Stimulated activated naive CD4-positive, alpha-beta T cell treated with Interleukin-2 at 50 U/mL for 16 hours (primary cell): ENCODE measurements at places on chromosomes 5 and 9.

GRCh38 chr5:65924366-65925043 lies 1.9 kb upstream of the ERBIN start:
- no peak for DNase-seq

DNA sequence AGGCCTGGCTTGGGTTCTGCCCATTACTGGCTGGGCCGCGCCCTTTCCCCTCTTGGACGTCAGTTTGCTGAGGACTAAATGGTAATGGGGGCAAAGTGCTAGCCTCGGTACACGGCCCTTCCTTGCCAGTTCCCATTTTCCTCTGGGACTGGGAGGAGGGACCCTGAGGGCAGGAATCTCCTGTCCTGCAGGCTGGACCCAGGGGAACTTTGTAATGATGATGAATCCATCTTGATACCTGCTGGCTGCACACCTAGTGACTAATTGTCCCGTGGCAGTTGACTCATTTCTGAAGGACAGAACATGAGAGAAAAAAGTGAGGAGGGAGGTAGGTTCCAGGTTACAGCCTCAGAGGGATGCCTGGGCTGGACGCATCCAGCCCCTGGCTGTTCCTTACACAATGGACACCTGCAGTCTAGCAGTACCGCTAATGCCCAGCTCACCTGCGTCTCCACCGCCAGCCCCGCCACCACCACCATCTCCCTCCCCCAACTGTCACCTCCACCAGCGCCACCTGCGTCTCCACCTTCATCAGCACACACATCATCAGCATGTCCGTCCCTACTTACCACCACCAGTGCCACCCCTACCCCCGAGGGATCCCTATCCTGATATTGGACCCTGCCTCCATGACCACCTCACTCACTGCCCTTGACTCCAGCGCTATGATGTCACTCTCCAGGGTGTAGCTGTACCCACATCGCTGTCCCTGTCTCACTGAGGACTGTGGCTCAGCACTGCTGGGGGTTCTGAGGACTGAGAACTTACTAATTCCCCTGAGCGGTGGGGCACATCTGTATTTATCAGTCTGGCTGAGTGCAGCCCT lies 4.3 kb downstream of the CDHR2 start:
- no peak for DNase-seq

GRCh38 chr9:86413971-86414880 lies 60.0 kb upstream of the TUT7 start:
- DNase-seq: no peak

DNA sequence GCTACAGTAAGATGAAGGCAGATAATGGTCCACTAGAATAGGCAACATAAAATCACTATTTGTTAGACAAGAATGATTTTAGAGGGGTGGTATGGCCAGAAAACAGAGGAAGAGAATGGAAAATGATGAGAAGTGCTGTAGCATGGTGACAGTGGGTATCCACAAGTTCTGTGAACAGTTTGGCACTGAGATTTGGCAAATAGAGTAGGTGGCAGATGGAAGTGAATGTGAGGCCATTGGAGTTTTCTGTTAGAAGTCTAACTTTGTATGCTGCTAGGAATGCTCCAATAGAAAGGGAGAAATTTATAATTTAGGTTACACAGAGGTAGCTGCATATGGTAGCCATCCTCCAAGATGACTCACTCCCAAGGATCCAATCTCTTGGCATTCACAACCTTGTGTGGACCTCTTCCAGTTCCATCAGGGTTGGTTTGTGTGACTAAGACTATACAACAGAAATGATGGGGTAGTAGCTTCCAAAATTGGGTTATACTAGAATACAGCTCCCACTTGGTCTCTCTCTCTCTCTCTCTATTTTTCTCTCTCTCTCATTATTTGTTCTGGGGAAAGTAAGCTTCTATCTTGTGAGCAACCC lies 646.9 kb upstream of the ZNF608 start:
- DNase-seq: no peak

DNA sequence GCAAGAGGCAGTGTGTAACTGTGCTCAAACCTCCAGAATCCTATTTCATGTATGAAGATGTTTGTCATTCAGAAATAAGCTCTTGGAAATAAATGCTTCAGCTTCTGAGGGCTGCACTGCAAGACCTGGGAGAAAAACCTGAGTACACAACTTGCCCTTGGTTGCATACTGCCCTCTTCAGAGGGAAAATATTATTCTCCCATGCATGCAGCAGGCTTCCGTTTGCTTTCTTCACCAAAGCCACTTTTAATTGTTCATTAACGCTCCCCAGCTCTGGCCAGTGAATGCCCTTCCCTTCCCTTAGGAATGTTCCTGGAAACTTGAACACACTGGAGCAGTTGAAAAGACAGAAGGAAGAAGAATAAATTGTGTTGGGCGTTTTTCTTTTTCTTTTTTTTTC lies 2.5 kb upstream of the WHRN start:
- no peak for DNase-seq

DNA sequence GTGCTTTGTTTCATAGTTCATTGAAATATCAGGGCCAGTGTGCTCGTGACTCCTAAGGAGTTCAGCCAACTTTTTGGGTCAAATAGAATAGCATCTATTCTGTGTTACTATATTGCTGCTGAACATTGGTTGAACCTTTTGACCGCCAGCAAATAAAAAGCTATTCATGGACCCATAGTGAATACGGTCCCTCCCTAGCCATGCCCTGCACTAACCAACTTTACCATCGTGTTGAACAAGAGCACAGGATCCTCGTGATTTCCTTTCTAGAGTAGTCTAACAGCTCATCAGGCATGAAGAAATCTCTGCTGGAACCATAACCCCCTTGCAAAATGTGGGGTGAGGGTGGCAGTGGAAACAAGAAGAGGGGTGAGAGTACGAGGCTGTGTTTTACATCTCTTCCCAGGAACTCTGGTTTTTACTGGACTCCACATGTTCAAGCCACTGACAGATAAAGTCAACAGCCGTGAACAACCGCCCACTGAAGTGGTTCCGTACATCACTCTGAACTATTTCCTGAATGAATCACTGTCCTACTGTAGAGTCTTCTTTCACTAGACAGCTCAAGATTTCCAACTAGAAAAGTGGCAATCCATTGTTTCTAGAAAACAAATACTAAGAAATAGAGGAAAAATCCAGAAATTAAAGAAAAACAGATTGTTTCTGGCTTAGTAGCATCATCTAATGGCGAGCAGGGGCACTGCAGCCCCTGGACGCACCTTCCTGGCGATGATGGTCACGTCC lies 70.1 kb upstream of the SPATA31E1 start:
- DNase-seq: peak; percentile 39

- no peak for DNase-seq
These were observed 394.5 kb upstream of the ZNF462 start for GRCh38 chr9:106468431-106468830.

DNA sequence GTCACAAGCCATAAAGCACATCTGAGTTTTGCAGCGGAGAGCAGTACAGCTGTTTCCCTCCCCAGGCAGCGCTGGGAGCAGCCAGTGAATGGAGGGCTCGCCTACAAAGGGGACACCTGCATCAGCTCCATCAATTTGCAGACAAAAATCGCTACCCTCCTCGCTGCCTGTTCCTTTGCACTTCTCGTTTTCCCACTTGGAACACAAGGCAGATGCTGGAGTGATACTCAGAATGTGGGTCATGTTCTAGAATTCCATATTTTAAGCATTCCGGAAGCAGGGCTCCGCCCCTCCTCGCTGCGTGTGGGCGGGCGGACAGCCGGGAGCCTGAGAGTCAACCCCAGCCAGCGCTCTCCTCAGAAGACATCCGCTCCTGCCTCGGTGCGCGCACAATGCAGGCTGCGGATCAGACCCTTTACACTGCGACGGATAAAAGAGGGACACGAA lies 92.1 kb downstream of the LMNB1 start:
- DNase-seq: peak; percentile 6
